ENCODE measurements at places on chromosomes 6 and 20.

DNA sequence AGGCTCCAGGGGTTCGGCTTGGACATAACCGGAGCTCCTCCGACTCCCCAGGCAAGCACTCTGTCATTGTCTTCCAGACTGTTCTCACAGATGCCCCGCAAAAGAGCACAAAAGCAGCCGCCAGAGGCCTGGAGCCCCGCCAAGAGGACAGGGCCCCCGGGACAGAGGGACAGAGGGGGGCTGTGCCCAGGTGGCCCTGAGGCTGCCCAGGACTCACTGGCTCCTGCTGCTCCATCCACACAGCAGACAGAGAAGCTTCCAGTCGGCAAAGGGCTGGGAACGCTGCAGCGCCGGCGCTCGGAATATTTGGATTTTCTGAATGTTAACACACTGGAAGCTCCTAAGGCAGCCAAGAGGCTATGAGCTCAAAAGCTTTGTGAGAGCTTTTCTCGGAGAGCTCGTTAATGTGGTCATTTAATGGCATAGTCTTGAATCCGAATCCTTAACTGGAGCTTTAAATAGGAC, 68.0 kb upstream of the QKI start:
- DNase-seq: no peak

GRCh38 chr20:62980380-62980960, 26.3 kb downstream of the BHLHE23 start:
- DNase-seq: no peak

GRCh38 chr20:64119301-64119680, 11.9 kb upstream of the NPBWR2 start:
- DNase-seq: no peak

- no peak for DNase-seq
Measured at GRCh38 chr6:82866446-82866845, 199.2 kb downstream of the UBE3D start.

- no peak for DNase-seq
Measured at GRCh38 chr6:163952005-163952404, 537.5 kb downstream of the QKI start.

GRCh38 chr6:109241199-109241598, 141.1 kb downstream of the CD164 start:
- DNase-seq: no peak

DNA sequence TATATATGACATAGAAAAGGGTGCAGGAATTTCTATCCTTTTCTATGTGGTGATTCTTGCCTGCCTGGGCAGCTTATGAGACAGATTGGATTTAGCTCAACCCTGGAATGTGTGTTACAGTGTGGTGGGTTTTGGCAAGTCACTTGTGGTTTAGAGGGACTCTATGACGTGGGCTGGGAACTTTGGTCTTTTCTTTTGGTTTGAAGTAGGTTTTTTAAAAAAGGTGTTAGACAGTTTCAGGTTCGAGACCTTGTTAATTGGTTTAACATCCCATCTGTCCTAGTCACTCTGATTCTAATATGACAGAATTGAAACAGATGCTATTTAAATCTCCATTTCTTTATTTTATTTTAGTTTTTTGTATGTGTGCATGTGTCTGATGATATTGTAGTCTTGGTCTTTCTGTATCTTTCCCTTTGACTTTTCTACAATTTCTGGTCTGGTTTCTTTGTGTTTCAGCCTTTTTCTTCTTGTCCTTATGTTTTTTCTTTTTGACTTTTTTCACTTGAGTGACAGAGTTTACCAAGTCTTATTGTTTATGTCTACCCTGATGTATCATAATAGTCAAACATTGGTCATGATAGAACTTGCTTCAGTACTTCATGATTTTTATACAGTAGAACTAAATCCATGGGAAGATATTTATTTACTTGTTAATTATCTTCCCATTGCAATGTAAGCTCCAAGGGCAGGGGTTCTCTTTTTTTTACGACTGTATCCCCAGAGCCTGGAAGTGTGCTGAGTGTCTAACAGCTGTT, 174.3 kb downstream of the CDKAL1 start:
- no peak for DNase-seq

GRCh38 chr20:2859330-2860121, 13.8 kb upstream of the PTPRA start:
- no peak for DNase-seq

- DNase-seq: no peak
Measured at GRCh38 chr6:129494099-129494498, 215.9 kb downstream of the ARHGAP18 start.

- DNase-seq: no peak
Measured at GRCh38 chr20:19375801-19376200, 163.4 kb downstream of the SLC24A3 start.

DNA sequence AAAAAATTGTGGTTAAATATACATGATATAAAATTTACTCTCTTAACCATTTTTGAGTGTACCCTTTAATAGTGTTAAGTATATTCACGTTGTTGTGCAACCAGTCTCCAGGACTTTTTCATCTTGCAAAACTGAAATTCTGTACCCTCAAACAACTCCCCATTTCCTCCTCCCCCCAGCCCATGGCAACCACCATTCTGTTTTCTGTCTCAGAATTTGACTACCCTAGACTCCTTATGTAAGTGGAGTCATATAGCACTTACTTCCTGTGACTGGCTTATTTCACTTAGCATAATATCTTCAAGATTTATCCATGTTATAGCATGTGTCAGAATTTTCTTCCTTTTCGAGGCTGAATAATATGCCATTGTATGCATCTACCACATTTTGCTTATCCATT, 5.1 kb downstream of the VPS16 start:
- DNase-seq: no peak

GRCh38 chr6:165181951-165182414, 127.4 kb downstream of the C6orf118 start:
- DNase-seq: no peak

- DNase-seq: no peak
Measured at GRCh38 chr6:40410821-40411220, 176.3 kb downstream of the LRFN2 start.

DNA sequence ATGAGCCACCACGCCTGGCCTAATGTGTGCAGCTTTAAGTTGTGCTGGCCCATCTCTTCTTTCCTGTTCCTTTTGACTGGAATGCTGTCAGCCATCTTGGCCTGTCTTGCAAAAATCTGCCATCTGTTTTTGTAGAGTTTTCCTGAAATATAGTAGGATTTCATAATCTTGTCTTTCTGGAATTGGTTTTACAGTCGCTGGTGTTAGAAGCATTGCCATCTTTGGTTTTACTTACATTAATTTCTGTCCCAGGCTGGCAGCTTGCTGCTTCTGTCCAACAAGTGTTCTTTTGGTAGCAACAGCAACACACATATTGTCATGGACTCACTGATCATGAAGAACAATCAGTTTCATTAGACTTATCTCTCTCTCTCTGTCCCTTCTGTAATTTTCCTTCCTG, 29.1 kb upstream of the TULP1 start:
- no peak for DNase-seq

DNA sequence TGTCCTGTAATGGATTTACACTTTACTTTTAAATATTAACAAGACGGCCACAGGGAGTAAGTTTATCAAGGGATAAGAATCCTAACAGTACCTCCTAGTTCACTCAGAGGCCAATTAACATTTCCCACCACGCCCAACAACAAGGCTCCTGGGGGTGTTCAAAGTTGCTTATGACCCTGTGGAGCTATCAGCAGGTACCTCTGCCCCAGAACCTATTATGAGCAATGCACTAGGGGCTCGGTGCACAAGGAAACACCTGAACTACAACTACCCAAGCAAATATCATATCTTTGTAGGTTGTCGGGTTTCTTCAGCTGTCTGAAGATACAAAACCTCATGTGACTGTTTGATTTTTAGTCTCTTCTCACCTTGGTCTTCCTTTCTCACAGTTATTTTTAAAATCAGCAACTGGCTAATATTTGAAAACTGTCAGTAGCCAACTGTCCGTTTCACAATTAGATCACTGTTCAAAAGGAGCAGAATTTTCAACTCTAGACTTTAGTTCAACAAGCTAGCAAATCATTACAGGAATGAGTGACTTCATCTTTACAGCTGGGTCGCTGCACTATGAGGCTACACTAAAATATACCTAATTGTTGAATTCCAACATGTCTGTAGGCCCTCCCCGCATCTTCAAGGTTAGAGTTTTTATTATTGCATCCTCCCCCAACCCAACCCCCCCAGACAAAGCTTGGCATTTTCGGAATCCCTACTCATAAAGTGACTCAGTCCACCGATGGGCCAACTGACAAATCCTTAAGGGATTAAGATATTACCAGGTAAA, 38.1 kb downstream of the B4GALT5 start:
- no peak for DNase-seq

- no peak for DNase-seq
Measured at GRCh38 chr6:167882244-167882643, 55.5 kb downstream of the AFDN start.

GRCh38 chr6:6861351-6861894, 246.3 kb upstream of the RREB1 start:
- no peak for DNase-seq

- no peak for DNase-seq
Measured at GRCh38 chr6:117536317-117536716, 53.8 kb downstream of the DCBLD1 start.

GRCh38 chr6:26003102-26003694, 40.6 kb downstream of the TRIM38 start:
- DNase-seq: no peak

GRCh38 chr20:50280851-50281655, 90.4 kb downstream of the CEBPB start:
- DNase-seq: no peak

- no peak for DNase-seq
Measured at GRCh38 chr20:43542161-43542560, 16.7 kb upstream of the SGK2 start.

- no peak for DNase-seq
Measured at GRCh38 chr6:45791211-45792168, 224.2 kb downstream of the CLIC5 start.

GRCh38 chr6:136613477-136613876, 63.3 kb upstream of the MAP7 start:
- no peak for DNase-seq

DNA sequence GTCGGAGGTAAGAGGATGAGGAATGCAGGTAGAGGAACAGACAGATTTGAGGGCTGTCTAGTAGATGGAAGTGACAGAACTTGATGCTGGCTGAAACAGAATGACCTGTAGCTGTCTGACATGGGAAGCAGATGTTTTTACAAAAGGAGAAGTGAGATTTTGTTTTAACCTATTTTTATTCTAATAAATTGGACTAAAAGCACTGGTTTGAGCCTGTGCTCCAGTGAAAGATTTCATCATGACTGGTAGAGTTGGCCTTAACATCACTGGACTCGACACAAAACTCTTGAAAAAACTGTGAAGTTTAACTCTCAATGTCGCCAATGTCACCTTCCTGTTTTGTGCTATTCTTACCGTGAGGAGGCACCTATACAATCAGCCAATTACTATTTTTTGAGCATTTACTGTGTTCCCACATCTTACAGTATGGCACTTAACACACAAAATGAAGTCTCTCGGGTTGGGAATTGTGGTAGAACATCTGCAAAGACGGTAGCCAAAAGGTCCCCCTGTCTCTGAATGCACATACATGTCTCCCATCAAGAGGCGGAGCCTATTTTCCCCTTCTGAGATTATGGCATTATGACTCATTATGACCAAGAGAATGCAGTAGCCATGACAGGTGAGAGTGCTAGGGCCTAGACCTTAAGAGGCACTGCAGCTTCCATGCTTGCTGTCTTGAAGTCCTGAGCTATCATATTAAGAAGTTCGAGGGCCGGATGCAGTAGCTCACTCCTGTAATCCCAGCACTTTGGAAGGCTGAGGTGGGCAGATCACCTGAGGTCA, 93.2 kb downstream of the FOXF2 start:
- no peak for DNase-seq

GRCh38 chr6:36772397-36772796, 66.8 kb downstream of the CPNE5 start:
- DNase-seq: no peak

DNA sequence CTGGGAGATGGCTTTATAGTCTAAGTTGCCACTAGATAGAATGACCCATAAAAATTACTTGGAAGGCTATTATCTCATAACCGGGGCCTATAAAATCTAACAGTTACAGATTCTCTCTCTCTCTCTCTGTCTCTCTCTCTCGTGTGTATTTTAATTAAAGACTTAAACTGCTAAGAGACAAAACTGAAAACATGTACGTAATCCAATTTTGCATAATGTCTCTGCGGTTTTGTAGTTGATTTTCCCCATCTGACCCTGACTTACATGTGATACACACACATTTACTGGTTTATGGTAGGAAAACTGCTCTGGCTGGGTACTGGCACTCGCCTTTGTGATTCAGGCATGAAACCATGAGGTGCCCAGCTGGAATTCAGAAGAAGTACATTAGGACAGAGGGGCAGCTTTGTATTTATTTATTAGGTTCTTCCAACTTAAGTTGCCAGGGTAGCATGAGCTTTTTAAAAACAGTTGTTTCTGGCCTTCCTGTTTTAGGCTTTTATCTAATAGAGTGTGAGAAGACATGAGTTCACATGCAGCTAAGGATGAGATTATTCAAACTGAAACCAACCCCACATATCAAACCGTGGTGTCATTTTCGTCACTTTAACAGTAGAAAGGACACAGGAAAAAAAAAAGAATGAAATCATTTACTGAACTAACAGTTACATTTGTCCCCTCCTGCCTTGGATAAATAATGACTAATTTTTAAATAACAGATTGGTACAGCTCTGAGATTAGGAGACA, 182.5 kb downstream of the GMPR start:
- DNase-seq: no peak

DNA sequence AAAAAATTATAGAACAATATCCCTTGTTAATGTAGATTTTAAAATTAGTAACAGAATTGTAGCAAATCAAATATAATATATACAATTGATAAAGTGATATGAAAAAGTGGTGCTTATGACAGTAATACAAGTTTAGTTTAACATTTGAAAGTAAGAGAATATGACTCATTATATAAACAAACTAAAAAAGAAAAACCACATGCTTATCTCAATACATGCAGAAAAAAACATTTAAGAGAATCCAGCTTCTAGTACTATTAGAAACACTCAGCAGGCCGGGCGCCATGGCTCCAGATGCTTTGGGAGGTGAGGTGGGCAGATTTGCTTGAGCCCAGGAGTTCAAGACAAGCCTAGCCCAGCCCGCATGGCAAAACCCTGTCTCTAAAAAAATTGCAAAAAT, 60.7 kb upstream of the LAMA2 start:
- DNase-seq: no peak

- DNase-seq: no peak
Measured at GRCh38 chr20:24684421-24684871, 215.0 kb downstream of the SYNDIG1 start.

- no peak for DNase-seq
Measured at GRCh38 chr6:42514745-42515144, 49.1 kb upstream of the UBR2 start.

- no peak for DNase-seq
Measured at GRCh38 chr20:62366370-62367135, 559 bp downstream of the LAMA5 start.

GRCh38 chr20:4592316-4593148, 129.2 kb upstream of the PRND start:
- peak; percentile 33 for DNase-seq

GRCh38 chr6:52667572-52667971, 3.3 kb upstream of the TMEM14A start:
- DNase-seq: no peak

GRCh38 chr20:21615617-21616080, 89.8 kb upstream of the PAX1 start:
- no peak for DNase-seq

- DNase-seq: no peak
Measured at GRCh38 chr6:145480024-145480423, 255.3 kb downstream of the EPM2A start.

All from activated T-helper 1 cell treated with Interleukin-2 at 50 U/mL for 16 hours (primary cell).